ENCODE measurements at places on chromosomes 2 and 18. TPM values are rescaled to one million over a fixed set of nuclear protein-coding genes. Genes with fewer than 3 reads are reported as not detected.
A peak's percentile ranks its signal among the peaks of the same experiment; 100 is the strongest.

DNA sequence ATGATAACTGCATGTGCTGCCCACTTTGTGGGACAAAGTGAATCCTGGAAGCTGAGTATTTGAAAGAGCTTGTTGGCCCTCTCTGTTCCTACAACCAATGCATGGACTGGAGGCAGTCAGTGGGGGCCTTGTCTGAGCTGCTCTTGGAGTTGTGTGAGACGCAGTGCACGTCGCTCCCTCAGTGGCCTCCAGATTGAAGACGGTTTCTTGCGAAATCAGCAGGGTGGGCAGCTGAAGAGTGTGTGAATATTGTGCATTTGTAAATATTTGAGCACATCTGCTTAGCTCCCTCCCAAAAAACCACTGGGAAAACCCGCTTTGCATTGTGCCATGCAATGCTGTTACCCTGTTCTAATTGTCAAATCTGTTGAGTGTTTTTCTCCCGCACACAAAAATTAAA, 782.8 kb downstream of the PLCL1 start:
- no peaks in the 10 kb centered on the region for H3K4me1 ChIP-seq
- H3K4me3 ChIP-seq: no peak overlapping the region
- no peaks in the 10 kb centered on the region for H3K36me3 ChIP-seq
- no peaks in the 10 kb centered on the region for H3K27me3 ChIP-seq

DNA sequence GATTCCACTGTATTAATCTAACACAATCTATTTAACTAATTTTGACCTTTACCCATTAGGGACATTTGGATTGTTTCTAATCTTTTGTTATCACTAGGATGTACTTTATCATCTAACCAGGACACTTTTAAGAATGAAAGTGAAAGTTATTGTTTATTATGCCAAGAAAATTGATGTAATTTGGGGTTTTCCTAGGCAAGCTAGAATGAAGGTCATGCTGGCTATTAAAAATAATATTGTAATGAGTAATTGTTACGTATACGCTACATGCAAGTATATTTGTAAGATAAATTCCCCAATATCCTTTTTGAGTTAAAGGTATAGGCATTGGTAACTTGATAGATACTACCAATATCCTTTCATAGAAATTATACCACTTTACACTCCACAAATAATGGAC, 74.6 kb downstream of the COL5A2 start:
- no peak overlapping the region for H3K27ac ChIP-seq
- H3K4me1 ChIP-seq: no peaks in the 10 kb centered on the region
- DNase-seq: no peak
- no peaks in the 10 kb centered on the region for H3K36me3 ChIP-seq
- no peak overlapping the region for H3K4me3 ChIP-seq

- DNase-seq: no peak
- H3K27me3 ChIP-seq: no peaks in the 10 kb centered on the region
- H3K4me1 ChIP-seq: peaks cover 22% of the 10 kb centered on the region
- no peak overlapping the region for H3K27ac ChIP-seq
Measured at GRCh38 chr18:12410081-12410481, 2.4 kb downstream of the PRELID3A start.

- DNase-seq: no peak
- H3K4me3 ChIP-seq: no peak overlapping the region
- H3K4me1 ChIP-seq: peaks cover 64% of the 10 kb centered on the region
- H3K27ac ChIP-seq: peak overlapping the region; percentile 93
Measured at GRCh38 chr2:27776097-27776496, 4.6 kb downstream of the MRPL33 start.

DNA sequence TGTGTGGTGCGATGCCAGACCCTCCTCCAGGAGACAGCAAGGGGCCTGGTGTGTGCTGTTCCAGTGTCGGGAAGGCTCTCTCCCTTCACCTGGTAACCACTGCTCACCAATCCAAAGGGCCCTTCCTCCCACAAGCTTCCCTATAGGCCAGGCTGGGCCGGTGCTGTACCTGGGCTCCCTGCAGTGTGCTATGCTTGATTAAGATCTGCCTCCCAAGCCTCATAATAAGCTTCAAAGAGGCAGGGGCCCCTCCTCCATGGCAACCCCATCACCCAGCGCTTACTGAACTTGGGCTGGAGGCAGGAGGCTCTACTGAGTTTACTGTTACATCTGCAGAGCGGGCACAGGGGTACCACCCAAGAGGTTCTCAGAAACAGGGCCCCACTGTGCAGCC, 4.5 kb upstream of the MAL start:
- no peak overlapping the region for H3K27ac ChIP-seq
- peaks cover 18% of the 10 kb centered on the region for H3K4me1 ChIP-seq
- H3K36me3 ChIP-seq: no peaks in the 10 kb centered on the region

- H3K4me1 ChIP-seq: no peaks in the 10 kb centered on the region
- H3K36me3 ChIP-seq: no peaks in the 10 kb centered on the region
- H3K4me3 ChIP-seq: no peak overlapping the region
- H3K27ac ChIP-seq: no peak overlapping the region
- no peaks in the 10 kb centered on the region for H3K27me3 ChIP-seq
Measured at GRCh38 chr2:56001947-56002346, 78.4 kb upstream of the EFEMP1 start.

GRCh38 chr2:174121612-174122011, 126.7 kb downstream of the OLA1 start:
- no peak for DNase-seq
- no peaks in the 10 kb centered on the region for H3K4me1 ChIP-seq
- no peaks in the 10 kb centered on the region for H3K36me3 ChIP-seq
- no peak overlapping the region for H3K27ac ChIP-seq

DNA sequence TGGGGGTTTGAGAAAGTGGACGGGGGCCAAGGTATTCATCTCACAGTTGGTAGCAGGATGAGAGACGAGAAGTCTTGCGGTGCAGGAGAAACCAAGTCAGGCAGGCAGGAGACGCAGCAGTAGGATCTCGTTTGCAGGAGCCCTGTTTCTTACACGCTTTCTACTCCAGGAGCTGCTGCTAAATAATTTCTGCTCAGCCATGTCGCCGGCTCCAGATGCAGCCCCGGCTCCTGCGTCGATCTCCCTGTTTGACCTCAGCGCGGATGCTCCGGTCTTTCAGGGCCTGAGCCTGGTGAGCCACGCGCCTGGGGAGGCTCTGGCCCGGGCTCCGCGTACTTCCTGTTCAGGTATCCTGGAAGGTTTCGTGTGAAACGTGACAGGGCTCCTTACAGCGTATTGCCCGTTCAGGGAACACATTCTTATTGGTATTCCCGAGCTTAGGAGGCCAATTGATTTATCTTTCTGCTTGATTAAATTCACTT, 494 bp downstream of the ANKZF1 start:
- DNase-seq: peak; percentile 76
- H3K27me3 ChIP-seq: no peaks in the 10 kb centered on the region
- peak overlapping the region; percentile 77 for H3K4me3 ChIP-seq
- H3K4me1 ChIP-seq: peaks cover 35% of the 10 kb centered on the region
- H3K36me3 ChIP-seq: peaks cover 45% of the 10 kb centered on the region
- H3K27ac ChIP-seq: peak overlapping the region; percentile 95

DNA sequence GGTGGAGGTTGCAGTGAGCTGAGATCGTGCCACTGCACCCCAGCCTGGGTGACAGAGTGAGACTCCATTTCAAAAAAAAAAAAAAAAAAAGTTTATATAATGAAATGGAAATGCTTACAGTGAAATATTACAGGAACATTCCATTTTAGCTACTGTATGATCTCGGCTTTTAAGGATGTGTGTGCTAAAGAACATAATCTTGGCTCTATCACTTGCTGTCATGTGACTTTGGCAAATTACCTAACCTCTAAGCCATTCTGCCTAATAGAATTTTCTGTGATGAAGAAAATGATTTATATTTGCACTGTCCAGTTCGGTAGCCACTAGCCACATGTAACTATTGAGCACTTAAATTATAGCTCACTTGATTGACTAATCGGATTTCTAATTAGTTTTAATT, 36.3 kb downstream of the SMAD4 start:
- H3K36me3 ChIP-seq: peaks cover 58% of the 10 kb centered on the region
- no peak overlapping the region for H3K27ac ChIP-seq
- DNase-seq: no peak
- no peaks in the 10 kb centered on the region for H3K27me3 ChIP-seq

DNA sequence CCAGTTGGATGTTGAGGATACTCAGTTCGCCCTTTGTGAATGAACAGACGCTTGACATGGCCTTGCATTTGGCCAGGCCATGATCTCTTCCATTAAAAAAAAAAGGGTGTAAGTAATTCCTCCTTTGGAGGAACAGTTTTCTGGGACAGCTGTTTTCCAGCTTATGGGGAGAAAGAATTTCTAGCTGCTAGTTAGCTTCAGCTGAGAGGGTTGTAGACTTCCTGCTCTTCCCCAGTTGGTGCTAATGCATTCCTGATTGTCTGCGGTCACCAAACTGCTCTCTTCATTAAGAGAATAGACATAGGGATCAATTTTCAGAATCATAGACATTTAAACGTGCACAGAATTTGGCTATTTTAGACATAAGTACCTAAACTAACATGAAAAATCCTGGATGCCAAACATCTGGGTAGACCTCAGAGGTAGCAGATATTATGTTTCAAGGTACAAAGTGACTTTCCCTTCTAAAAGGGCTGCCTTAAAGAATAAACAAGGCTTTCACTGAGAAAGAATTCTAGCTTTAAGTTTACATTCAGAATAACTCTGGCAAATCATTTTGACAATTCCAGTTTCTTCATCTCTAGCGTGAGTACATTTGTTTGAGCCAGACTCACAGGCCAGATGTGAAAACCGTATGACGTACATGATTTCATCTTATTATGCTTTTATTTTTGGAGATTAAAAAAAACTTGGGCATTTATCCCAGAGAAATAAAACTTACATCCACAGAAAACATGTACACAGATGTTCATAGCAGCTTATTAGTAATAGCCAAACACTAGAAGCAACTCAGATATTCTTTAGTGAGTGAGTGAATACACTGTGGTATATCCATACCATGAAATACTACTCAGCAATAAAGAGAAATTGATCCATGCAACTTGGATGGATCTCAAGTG, 71.2 kb downstream of the MAIP1 start:
- H3K4me3 ChIP-seq: no peak overlapping the region
- no peaks in the 10 kb centered on the region for H3K27me3 ChIP-seq
- no peak for DNase-seq
- H3K36me3 ChIP-seq: no peaks in the 10 kb centered on the region
- no peak overlapping the region for H3K27ac ChIP-seq
- no peaks in the 10 kb centered on the region for H3K4me1 ChIP-seq

GRCh38 chr18:52325997-52326396, 14.0 kb upstream of the DCC start:
- H3K4me3 ChIP-seq: no peak overlapping the region
- H3K4me1 ChIP-seq: no peaks in the 10 kb centered on the region
- no peaks in the 10 kb centered on the region for H3K27me3 ChIP-seq

DNA sequence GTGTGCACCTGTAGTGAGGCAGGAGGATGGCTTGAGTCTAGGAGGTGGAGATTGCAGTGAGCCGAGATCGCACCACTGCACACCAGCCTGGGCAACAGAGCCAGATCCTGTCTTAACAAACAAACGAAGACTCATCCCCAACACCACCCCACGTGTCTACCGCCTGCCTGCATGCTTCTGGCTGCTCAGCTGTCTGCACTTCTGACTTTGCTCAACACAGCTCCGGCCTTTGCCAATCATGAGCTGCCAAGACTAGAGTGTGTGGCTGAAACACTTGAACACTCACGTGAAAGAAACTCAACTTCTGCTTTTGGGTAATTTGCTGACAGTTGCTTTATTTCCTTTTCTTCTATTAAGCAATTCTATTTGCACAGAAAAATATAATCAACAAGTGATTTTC, 32.1 kb upstream of the SP3 start:
- H3K4me1 ChIP-seq: no peaks in the 10 kb centered on the region
- no peaks in the 10 kb centered on the region for H3K27me3 ChIP-seq
- peak overlapping the region; percentile 49 for H3K27ac ChIP-seq
- H3K36me3 ChIP-seq: no peaks in the 10 kb centered on the region

BCL11A gene
- total RNA-seq: 3.3 TPM

DSC3 gene
- total RNA-seq: 5.1 TPM

SLC5A7 gene
- not detected for total RNA-seq

DOK6 gene
- 5.7 TPM for total RNA-seq

GATA6 gene
- 95.5 TPM for total RNA-seq

ACAA2 gene
- total RNA-seq: 115 TPM
